ENCODE measurements at places on chromosomes 11 and 22. TPM values are rescaled to one million over a fixed set of nuclear protein-coding genes. Genes with fewer than 3 reads are reported as not detected.

DNA sequence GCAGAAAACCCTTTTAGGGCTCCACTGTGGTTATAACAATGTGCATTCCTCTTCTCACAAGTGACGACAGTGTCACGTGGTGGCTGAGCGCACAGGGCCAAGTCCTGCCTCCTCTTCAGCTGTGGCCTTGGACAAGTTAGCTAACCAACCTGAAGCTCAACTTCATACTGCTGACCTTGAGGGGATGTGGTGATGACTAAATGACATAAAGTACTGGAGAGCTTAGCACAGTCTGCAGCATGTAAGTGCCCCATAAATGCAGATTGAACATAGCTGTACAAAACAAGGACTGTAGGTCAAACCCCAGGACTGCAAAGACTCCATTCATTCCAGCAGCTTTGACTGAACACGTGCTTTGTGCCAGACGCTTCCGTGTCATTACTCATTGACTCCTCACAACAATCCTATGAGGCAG, 20.1 kb upstream of the MRGPRX2 start:
- peak; percentile 26 for DNase-seq

Gene SLC22A6
- polyA plus RNA-seq, result not detected

- peak; percentile 48 for DNase-seq
Observed at GRCh38 chr11:112226831-112227401, 688 bp downstream of the PTS start.

DNA sequence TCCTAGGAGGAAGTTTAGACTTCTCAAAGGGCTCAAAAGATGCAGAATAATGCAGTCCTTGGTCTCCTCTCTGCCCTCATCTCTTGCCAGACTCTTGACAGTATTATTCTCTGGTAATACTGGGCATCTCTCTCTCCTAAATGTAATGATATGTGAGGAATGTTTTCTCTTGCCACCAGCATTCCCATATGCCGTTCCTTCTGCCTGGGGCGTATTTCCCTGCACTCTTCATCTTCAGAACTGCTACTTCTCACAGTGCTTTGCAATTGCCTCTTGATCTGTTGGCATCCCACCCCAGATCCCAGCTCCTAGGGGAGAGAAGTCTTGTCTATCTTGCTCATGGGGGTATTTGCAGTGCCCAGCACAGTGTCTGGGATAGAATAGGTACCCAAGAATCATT, 107.4 kb downstream of the RASSF10 start:
- no peak for DNase-seq

Gene SULT4A1
- polyA plus RNA-seq, result 4.8 TPM

DNA sequence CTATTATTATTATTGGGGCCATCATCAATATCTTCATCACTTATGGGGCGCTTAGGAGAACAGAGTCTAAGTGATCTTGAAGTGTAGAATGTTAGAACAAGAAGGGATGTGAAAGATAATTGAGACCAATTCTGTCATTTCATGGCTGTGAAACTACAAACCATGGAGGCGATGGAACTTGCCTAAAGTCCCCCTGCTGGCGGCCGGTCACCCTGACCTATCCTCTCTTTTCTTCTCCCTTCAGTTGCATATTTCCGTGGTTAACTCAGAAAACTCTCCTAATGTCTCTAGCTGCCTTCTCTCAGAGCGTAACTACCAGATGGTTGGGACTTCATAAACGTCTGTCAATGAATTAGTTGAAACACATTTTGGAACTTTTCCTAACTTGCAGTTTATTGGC, 6.6 kb upstream of the OR4B1 start:
- peak; percentile 17 for DNase-seq

DNA sequence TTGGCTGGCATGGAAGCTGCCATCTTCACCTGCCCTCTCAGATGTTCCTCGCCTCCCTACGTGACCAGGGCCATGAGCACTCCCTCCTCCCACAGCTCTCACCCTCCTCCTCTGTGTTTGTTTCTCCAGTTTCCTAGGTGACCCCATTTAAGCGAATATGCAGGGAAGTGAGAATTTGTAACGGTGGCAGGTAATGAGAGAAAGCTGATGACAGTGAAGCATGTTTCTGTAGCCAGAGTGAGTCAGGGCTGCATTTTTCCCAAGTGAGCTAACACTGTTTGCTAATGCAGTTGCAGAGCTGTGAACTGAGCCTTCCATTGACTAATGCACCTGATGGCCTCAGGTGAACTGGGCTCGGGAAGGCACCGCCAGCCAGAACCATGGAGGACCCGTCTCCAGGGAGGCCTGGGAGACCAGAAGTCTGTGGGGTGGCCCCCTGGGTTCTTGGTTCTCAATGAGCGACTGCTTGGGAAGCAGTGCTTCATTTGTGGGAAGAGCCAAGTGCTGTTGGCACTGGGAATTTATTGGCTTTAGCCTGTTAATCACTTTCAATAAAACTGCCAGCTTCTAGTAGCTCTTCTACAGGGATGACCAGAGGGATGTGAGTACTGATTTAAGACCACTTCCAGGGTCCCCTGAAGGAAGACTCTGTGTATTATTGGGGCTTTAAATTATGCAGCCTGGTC, 64.5 kb downstream of the BARX2 start:
- no peak for DNase-seq

DNA sequence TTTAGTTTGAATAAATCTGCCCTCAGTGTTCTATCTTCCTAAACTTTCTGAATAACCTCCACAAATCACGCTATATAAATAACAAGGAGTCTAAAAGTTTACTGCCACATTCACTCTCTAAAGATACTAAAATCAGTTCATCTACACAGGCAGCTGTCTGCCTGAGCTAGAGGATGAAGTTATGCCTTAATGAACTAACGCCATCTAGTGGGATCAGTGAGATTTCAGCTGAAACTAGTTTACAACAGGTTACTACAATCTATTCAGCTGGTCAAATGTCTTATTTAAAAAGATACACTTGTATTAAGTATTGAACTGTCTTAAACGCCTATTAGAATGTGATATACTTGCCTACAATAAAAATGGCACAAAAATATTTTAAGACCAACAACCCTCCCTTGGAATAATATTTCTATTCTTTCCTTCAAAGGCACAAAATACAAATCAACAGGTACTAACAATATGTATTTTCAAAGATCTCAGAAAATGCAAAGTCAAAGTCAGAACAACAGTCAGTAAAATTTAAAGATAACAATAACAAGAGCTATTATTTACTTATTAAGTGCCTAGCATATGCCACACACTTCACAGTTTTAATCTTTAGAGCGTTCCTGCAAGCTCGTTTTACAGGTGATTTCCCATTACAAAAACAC, 84.1 kb downstream of the LARGE2 start:
- DNase-seq, result peak; percentile 84

DNA sequence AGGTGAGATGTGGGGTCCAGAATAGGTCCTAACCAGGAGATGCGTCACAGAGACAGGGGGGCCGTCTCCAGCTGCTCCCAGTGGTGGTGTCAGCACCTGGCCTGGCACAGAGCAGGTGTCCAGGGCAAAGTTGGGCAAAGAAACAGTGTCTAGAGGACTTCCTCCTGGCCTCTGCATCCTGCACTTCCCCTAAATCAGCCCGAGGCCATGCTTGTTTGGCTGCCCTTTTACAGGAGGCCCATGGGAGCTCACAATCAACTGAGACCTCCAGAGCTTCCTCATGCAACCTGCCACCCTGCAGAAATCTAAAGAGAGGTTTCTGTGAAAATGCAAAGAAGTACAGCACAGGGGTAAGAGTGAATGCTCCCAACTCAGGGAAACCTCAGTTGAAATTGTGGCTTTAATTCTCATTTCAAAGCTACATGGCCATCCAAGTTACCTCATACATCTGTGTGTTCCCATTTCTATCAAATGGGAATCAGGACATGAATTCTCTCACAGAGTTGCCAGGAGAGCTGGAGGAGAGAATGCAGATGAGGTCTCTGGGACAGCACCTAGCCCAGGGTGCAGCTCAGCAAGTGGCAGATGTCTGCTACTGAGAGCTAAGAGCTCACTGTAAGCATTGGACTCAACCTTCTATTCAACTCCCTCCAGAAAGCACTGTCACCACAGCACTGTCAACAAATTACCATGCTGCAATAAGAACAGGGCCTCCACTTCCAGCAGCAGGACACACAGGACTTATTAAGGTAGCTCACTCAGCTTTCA, 32.6 kb downstream of the TCIRG1 start:
- no peak for DNase-seq

GRCh38 chr11:90846628-90847027, 623.8 kb upstream of the CHORDC1 start:
- DNase-seq, result no peak
